ENCODE measurements at places on chromosomes 4 and X.

DNA sequence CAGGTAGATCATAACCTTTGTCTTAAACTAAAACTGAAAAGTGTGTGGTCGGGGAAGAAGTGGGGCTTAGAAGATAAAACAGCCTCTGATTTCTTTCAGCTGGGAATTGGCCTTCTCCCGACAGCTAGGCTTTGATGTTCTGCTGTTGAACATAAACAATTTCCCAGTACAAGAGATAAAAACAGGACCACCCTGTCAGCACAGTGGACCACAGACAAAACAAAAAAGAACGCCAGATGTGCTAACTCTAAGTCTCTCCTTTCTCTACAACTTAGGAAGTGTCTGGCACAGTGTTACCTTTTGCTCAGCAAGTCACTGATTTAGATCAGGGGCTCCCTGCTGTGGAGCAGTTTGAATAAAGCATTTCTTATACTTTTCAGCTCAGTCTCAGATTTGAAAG is 87.5 kb upstream of the UXT start:
- no peak for DNase-seq

DNA sequence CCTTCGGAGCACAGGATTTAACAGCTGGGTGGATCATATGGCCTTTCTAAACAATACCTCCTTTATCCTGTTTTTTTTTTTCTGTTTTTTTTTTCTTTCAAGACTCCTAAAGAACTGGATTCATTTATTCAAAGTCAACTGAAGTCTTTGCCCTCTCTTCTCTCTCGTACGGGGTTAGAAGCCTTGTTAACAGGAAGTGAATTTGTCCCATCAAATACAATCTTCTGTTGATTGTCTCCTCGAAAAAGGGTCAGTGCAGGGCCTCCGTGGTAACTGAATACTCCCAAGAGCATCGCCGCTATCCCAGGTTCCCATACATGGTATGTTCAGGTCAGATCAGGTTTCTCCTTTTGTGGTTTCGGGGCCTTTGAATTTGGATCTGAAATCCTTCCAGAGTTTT is 1.8 kb upstream of the TMEM128 start:
- no peak for DNase-seq

GRCh38 chr4:14269824-14270223 is 642.3 kb upstream of the BOD1L1 start:
- no peak for DNase-seq

- no peak for DNase-seq
These were observed 102.7 kb downstream of the CNKSR2 start for GRCh38 chrX:21476909-21477308.

DNA sequence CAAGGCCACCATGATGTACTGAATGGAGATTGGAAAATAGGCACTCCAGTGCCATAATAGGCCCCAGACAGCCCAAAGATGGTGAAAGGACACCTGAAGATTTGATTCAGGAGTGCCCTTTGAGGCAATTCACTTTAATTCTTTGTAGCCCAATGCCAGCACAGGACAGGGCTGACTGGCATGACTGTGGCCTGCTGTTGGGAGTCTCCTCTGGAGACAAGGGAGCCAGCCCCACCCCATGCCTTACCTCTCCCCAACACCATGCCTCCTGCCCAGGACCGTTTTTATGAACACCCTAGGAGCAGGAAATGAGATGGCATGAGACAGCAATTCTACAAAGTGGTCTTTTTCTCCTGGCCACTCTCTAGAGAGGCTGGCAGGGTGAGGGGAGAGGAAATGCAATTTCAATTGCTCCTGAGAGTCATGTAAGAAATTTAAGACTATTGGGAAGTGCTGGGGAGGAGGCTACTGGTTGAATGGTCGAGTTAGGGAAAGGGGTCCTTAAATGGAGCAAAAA is 94.2 kb upstream of the MAMLD1 start:
- no peak for DNase-seq

- no peak for DNase-seq
These were observed 77.5 kb downstream of the ENOX2 start for GRCh38 chrX:130825525-130825924.

DNA sequence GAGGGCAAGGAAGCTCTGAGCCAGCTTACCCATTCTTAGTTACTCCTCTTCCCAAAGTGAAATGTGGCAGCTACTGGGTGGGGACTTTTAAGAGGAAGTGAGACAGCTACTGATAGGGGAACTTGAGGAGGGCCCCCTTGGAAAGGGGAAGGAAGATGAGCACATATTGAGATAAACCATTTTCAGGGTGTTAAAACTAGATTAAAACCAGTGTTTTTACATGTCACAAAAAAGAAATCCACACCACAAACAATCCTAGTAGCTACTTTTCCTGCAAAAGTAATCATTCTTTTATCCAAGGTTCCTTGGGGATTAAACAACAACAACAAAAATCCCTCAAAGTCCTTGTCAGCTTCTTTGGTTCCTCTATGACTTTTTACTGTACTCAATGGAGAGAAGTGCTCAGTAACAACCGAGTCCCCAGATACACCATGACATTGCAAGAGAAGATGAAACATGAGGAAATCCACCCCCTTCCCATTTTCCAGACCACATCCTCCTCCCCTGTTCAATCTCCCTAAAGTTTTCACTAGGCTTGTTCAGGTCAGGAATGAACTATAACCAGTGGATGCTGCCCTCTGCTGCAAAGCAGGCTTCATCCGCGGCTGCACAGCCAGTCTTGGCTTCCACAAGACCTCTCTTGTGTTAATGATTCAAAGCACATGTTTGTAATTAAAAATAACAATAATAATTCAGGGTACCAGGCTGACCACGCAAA is 113.5 kb upstream of the TMEM164 start:
- no peak for DNase-seq

GRCh38 chr4:54231768-54232688 is 2.9 kb downstream of the PDGFRA start:
- no peak for DNase-seq

- no peak for DNase-seq
These were observed 9.8 kb upstream of the PDE5A start for GRCh38 chr4:119638359-119638758.

- no peak for DNase-seq
These were observed 30.7 kb upstream of the ATP6AP2 start for GRCh38 chrX:40550066-40550465.

GRCh38 chr4:31126881-31127398 is 406.8 kb downstream of the PCDH7 start:
- no peak for DNase-seq

DNA sequence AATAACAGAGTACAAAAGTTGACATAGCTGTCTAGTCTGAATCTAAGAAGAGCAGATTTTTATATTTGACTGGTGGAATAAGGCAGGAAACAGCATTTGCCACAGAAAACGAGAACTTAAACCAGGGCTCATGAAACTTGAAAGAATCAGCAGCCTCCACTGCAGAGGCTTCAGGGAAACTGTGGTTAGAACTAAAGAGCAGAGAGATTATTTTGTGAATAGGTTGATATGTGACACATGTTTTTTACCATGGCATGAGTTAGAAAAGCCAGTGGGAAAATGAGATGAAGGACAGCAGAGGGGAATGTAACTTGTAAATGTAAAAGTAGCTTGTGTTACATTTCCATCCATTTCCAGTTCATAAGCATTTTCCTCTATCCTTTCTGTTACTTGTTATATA is 63.7 kb upstream of the CAMK2D start:
- no peak for DNase-seq

- no peak for DNase-seq
These were observed 72.8 kb downstream of the PPA2 start for GRCh38 chr4:105400901-105401677.

DNA sequence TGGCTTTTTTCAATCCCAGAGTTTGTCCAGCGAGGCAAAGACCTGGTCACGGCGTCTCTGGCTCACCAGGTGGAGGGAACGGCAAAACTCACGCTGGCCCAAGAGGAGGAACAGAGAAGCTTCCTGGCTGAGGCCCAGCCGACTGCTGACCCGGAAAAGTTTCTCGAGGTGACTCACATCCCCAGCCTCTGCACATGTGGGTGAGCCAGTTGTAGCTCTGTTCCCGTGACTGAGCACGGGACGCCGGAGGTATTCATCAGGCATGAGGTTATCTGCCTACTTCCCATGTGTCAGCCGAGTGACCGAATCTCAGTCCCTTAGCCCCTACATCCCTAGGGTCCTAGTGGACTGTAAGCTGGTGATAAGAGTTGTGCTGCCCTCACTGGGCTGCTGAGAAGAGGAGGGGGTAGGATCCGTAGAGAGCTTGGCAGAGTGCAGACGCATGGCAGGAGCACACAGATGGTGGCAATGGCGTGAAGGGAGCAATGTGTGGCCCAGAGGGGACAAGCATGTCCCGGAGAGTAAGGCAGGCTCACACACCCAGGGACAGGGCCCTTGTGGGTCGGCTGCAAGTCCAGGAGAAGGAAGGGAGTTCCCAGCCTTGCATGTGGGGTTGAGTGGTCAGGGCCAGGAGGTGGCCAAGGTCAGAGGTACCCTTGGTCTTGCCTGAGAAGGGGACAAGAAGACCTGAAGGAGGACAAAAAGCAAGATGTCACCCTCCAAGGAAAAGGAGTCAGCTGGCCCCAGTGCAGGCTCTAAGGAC is 42.9 kb downstream of the EVC start:
- no peak for DNase-seq

- no peak for DNase-seq
These were observed 8.4 kb upstream of the FHDC1 start for GRCh38 chr4:152927737-152928136.

- no peak for DNase-seq
These were observed 29.9 kb downstream of the CLDN34 start for GRCh38 chrX:9997041-9997440.

- no peak for DNase-seq
These were observed 26.0 kb downstream of the ARL13A start for GRCh38 chrX:100995469-100995868.

DNA sequence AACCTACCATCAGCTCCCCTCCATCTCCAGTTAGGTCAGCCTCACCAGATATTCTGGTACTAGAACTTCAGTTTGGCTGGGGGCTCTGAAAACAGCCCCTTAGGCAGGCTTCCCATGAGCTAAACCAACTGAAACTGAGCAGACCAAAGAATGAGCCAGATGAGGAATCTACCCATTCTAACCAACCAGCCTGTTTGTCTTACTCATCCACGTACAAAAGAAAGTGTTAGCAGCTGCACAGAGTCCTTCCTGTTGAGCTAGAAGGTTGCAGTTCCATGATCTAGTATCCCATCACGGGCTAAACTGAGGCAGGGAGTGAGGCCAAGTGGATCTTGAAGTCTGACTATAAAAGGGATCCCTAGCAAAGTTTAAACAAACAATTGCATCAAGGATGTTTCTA is 17.5 kb downstream of the MAGEA9B start:
- DNase-seq = no peak

DNA sequence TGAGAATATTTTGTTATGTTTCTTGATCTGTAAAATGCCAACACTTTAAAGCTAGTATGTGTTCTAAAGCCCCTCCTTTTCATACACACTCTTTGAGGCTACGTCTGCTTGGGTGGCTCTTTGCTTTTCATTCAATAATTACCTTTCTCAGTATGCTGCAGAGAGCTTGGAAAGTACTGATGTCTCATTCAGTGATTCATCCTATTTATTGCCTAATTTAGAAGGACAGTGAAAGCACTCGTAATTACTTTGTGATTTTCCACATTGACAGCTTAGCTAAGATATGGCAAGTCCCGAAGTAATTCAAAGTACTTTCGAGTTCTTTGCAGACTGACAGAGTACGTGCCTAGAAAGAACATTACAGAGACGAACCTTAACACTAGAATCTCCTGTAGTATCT is 57.2 kb downstream of the BMP15 start:
- no peak for DNase-seq

- no peak for DNase-seq
These were observed 52.7 kb downstream of the STARD8 start for GRCh38 chrX:68699960-68700746.

DNA sequence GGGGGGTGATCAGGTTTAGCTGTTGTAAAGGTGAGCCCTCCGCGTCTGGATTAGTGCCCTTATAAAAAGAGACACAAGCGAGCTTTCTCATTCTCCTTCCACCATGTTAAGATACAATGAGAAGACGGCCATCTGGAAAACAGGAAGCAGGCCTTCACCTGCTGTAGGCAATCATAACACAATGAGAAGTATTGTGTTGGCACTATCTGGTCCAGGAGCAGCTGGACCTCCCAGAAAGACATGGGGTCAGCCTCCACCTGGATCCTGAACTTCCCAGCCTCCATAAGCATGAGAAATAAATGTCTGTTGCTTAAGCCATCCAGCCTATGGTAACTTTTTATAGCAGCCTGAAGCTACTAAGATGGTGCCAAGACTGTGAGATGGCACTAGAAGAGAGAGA is 8.6 kb upstream of the SMIM20 start:
- DNase-seq = no peak

DNA sequence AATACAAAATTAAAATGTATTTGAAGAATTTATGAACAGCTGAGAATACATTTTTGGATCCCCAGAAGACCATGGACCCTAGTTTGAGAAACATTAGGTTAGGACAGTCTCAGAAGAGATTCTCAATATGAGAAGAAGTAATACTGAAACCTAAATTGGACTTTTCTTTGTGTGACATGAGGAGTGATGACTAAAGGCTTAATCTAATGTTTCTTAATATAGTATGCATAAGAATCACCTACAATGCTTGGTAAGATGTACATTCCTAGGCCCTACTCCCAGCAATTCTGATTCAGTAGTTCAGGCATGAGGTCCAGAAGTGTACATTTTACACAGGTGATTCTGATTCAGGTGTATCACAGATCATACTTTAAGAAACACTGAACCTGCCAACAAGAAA is 31.6 kb upstream of the HUWE1 start:
- DNase-seq = no peak

DNA sequence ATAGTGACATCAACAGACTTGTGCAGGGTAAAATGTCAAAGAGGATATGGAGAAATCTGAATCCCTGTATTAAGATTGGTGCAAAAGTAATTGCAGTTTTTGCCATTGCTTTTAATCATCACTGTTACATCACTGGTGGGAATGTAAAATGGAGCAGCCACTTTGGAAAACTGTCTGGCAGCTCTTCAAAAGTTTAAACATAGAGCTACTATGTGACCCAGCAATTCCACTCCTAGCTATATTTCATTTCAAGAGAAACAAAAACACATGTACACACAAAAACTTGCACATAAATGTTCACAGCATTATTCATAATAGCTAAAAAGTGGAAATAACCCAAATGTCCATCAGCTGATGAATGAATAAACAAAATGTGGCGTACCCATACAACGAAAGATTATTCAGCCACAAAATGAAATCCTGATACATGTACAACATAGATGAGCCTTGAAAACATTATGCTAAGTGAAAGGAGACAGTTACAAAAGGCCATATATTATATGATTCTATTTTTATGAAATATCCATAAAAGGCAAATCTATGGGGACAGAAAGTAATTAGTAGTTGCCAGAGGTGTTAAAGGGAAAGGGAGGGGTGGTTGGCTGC is 106.4 kb downstream of the AMELX start:
- DNase-seq = no peak

- DNase-seq = no peak
These were observed 12.4 kb downstream of the YIPF6 start for GRCh38 chrX:68511255-68511654.

GRCh38 chr4:2788532-2789103 is 4.3 kb upstream of the SH3BP2 start:
- DNase-seq = no peak

DNA sequence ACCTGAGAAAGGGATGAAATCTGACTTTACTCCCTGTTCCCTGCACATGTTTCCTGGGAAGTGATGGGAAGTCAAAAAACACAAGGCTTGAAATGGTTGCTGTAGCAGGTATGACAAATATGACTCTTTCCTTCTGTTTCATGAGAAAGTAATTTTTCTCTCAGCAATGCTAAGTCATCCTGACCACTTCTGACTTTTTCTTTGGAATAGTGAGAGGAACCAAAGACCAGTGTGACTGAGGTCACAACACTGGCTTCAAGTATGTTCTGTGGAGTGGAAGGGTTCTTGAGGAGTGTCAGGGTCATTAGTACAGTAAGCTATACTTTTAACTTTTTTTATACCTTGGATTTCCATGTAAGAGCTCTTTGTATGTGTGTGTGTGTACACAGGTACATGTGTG is 225.3 kb downstream of the PPP3CA start:
- DNase-seq = no peak
